ENCODE measurements at places on chromosomes 2 and 18.

GRCh38 chr2:39265315-39265714 is 21.5 kb upstream of the CDKL4 start:
- DNase-seq, result no peak

GRCh38 chr2:192419786-192420185 is 225.1 kb upstream of the TMEFF2 start:
- no peak for DNase-seq

GRCh38 chr2:29440921-29441623 is 325.9 kb downstream of the CLIP4 start:
- DNase-seq, result no peak

- no peak for DNase-seq
Observed at GRCh38 chr2:108980076-108980475, 8.9 kb downstream of the EDAR start.

DNA sequence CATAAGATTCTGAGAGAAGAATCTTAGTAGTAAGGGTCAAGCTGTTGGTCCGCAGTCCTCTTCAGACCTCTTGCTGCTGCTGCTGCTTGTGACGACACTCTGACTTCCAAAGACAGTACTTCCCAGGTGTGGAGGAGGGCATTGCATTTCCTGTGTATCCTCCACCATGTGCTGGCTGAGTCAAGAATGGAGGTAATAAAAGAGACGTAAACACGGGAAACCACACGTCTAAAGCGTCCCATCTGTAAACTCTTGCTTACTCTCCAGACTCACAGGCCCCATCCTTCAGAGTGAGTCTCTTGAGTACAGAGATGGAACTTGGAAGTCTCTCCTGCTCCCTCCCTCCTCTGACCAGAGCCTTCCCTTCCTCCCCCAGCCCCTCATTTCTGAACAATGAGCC is 25.6 kb downstream of the KLHL29 start:
- no peak for DNase-seq
